ENCODE measurements at places on chromosomes 5 and 9.

DNA sequence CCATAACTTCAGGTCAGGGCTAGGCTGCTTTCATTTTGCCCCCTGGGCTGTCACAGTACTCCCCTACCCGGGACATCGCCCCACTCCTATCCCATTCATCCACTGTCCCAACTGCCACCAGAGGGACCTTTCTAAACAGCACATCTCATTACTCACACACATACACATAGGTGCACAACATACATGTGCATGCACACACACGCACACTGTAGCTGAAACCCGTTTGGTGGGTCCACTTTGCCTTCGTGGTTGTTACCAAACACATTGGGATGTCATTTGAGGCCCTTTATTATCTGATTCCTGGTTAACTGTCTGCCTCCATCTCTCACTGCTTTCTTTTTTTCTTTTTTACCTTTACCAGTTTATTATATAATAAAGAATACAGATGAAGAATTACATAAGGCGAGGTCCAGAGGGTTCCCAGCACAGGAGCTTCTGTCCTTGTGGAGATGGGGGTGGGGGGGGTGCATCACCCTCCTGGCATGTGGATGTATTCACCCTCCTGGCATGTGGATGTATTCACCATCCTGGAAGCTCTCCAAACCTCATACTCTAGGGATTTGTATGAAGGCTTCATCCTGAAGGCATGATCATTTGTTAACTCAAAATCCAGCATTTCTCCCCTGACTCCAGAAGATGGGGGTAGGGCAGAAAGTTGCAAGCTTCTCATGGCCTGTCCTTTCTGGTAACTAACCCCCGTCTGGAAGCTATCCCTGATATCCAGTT lies 186.0 kb downstream of the GOLPH3 start:
- DNase-seq = no peak

GRCh38 chr5:172870715-172871461 lies 36.8 kb downstream of the ERGIC1 start:
- no peak for DNase-seq

DNA sequence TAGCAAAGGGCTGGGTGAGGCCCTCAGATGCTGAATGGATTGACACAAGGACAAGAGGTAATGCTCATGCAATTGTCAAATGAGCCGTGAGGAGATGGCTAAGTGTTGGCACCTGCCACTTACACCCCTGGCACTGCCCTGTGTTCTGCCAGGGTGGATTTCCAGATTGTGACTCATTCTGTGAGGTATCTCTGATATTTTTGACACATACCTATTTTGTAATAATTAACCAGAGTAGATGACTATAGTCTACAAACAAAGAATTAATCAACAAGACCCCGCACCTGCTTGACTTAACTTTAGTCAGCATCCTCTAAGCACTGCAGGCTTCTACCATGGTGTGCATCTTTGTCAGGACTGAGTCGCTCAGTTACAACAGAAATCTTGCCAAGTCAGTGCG lies 200.8 kb downstream of the DIRAS2 start:
- no peak for DNase-seq

DNA sequence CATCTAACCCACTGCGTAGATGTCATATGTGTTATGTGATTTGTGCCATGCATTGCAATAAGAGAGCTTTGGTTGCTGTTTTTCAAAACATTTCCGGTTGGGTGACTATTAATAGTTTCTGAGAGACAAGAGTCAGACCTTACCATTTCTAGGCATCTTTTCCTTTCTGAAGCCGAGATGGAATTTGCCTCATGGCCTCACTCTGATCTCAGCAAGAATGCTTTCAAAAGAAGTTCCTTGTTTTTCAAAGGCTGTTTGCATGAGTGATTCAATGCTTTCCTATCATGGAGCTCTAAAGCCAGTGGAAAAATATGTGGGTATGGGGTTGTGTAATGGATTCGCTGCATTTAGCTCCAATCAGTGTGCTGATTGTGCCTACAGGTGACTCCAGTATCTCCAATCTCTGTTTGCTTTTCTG lies 203.1 kb upstream of the PPP1R2B start:
- no peak for DNase-seq

DNA sequence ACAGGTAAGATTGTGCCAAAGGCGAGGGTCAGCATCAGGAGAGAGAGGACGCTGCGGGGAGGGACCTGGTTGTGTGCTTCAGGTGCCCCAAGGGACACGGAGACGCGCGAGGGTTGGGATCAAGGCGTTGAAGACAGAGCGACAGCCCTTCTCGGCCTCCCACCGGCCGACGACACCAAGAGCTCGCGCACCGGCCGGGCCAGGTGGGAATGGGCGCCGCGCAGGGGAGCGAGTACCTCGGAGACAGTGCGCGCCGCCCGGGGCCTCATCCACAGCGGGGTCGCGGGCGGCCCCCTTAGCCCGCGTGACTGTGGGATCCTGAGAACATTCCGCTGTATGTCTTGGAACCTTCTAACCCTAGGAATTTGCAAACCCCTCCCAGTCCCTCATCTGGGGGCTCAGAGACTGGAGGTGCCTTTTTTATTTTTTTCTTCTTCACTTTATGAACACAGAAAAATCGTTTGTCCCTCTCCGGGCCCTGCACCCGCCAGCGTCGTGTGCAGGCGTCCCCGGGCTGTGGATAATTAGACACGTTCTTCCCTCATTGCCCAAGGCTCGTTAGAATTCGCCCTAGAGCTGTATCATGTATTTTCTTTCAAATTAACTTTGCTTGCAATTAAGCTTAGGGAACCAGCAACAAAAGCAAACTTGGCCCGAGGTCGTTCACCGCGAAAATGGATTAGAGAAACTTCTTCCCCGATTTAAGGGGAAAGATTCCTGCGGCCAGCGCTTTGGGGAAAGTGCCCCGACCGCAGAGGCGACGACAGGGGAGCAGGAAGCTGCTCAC lies 4.8 kb downstream of the FOXE1 start:
- DNase-seq = no peak

- no peak for DNase-seq
Measured at GRCh38 chr5:41747301-41747700, 122.9 kb downstream of the OXCT1 start.

- DNase-seq = no peak
Measured at GRCh38 chr5:112119969-112120368, 299.1 kb downstream of the EPB41L4A start.

GRCh38 chr9:32991897-32992594 lies 9.4 kb downstream of the APTX start:
- no peak for DNase-seq

- DNase-seq = no peak
Measured at GRCh38 chr9:121486043-121486442, 13.6 kb downstream of the GGTA1 start.

DNA sequence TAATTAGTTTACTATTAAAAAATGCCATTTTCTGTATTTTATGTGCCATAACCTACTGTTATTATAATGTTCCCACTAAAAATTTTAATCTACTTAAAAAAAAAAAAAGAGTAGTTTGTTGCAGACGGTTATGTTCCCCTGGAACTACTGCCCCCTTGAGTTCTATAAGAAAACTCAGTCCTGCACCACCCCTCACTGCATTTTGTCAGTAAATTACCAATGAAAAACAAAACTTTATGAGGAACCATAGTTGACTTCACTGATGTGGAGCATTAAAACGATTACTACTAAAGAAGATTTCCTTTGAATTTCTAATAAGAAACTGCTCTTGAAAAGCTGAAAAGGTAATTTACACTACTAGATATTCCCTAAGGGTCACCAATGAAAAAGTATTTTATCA lies 288.7 kb downstream of the FBXL17 start:
- no peak for DNase-seq

DNA sequence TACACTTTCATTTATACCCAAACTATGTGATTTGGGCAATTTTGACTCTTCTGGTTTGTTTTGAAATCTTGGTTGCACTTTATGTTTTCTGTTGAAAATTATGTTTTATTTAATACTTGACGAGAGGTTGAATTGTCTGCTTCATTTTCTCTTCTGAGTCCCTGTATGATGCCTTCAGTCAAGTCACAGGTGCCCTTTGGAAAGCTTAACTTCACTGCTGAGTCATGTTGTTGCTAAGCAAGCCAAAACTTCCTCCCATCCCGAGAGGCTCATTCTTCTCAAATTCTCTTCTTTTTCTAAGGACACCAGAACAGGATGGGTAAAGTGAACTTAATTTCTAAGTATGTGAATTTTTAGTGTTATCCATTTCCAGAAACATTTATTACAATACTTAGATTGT lies 455.3 kb upstream of the PTGER4 start:
- no peak for DNase-seq

GRCh38 chr9:103991698-103992097 lies 102.4 kb upstream of the SMC2 start:
- DNase-seq = no peak

GRCh38 chr5:158484150-158484549 lies 615.6 kb downstream of the EBF1 start:
- DNase-seq = no peak

DNA sequence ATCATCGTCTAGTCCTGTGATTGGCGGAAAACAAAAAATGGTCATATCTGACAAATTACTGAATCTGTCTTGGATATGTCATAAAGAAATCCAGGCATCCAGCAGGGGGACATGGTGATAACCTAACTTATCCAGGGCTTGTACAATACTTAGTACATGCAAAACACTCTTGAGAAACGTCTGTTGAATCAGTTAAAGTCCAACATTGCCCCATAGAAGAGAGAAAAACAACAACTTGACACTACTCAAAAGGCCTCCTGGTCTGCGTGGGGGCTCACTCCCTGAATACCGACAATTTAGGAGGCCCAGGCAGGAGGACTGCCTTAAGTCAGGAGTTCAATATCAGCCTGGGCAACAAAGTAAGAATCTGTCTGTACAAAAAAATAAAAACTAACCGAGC lies 217.5 kb downstream of the DCP2 start:
- DNase-seq = no peak

DNA sequence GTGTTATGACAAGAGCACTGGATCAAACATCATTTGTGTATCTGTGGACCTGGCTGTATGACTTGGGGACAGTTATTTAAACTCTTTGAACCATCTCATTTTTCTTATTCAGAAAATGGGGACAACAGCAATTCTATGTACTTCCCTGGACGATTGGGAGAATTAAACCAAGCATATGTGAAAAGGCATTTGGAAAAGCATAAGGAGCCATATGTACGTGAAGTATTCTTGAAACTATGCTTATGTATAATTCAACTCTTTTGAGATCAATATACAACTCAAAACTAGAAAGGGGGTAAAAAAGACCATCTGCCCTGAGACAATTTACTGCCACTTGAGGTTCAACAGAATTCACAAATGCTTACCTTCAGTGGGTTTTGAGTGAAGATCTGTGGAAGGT lies 75.5 kb downstream of the NLN start:
- DNase-seq = no peak

- DNase-seq = no peak
Measured at GRCh38 chr5:83034528-83035207, 42.5 kb downstream of the TMEM167A start.

DNA sequence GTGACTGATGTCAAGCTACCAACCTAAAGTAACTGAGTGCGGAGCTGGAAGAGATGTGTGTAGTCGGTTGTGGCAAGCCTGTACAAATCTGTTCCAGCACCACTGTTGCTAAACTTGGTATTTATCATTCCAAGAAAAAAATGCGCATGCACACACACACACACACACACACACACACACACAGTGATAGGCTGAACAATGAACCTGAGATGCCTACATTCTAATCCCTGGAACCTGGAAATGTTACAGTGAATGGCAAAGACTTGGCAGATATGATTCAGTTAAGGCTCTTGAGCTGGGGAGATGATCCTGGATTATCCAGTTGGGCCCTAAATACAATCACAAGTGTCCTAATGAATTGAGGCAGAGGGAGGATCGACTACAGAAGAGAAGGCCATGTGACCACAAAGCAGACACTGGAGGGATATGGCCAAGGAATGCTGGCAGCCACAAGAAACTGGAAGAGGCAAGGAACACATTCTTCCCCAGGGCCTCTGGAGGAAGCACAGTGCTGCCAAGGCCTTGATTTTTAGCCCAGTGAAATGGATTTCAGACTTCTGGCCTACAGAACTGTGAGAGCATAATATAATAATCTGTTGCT lies 49.7 kb upstream of the LHFPL2 start:
- no peak for DNase-seq

- DNase-seq = no peak
Measured at GRCh38 chr9:26034786-26035185, 356.5 kb upstream of the TUSC1 start.

GRCh38 chr5:52997424-52997823 lies 8.3 kb downstream of the ITGA2 start:
- DNase-seq = peak; percentile 28

- no peak for DNase-seq
Measured at GRCh38 chr9:126361810-126362238, 35.2 kb downstream of the MVB12B start.

DNA sequence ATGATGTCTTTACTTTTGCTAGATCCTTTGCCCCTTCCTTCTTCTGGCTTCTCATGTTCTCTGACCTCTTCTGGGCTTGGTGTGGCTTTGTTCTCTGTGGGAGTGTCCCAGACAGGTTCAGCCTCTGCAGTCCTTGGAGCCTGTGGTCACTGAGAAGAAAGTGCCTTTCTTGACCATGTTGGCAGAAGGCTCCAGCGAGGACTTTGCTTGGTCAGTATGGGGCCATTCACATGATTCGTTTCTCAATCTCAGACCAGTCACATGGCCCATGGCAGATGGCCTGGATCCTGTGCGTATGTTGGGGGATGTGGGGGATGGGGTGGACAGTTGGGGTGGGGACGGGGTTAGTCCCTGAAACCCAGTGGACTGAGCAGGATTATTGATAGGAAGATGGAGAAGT lies 274.1 kb downstream of the ARHGAP26 start:
- no peak for DNase-seq

DNA sequence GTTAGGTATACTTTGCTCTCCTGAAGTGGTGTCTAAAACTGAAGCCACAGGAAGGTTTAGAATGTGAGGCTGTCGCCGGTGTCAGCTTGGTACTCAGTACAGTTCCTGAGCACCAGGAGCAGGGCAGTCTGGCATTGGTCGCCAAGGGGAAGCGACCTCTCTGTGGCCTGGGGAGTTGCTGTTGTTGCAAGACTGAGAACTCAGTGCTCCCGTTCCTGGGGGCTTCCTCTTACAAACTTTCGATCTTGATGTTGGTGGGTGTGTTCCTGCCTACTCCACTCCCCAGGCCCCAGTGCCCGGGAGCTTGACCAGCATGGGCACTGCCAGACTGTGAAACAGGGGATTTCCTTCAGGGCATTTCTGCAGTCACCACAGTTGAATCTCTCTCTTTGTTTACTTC lies 52.4 kb upstream of the PPARGC1B start:
- no peak for DNase-seq

DNA sequence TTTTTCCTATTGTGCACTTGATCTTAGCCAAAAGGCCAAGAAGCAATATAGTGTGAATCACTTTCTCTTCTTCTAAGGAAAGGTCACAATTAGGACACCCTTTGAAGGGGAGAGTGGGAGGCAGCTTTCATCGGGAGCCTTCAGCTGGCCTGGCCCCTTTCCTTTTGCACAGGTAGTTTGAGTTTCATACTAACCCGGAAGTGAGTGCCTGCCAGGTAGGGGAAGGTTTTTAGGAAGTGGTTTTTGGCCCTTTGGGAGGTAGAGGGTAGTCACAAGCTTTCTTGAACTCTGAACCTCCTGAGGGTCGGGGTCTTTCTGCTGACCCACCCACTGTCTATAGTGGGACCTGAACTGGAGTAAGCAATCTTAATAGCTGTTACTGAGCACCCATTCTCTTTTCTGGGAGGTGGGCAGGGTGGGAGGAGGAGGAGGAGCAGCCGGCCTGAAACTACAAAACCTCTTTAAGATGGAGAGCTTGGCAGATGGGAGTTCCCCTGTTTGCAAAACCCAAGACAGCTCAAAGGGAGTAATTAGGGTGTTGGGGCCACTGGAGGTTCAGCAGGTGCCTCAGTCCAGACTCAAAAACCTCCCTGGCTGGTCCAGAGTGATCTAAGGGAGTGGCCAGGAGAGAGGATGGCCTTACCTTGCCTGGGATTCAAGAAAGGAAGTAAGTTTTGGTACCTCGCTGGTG lies 6.0 kb downstream of the LARP1 start:
- DNase-seq = no peak

GRCh38 chr5:113574417-113574816 lies 60.9 kb downstream of the YTHDC2 start:
- DNase-seq = no peak
